ENCODE measurements at places on chromosomes 2 and 18.

- no peak for DNase-seq
Measured at GRCh38 chr2:173817582-173817981, 147.6 kb downstream of the SP3 start.

- no peak for DNase-seq
Measured at GRCh38 chr2:181948227-181948626, 37.4 kb upstream of the PPP1R1C start.

DNA sequence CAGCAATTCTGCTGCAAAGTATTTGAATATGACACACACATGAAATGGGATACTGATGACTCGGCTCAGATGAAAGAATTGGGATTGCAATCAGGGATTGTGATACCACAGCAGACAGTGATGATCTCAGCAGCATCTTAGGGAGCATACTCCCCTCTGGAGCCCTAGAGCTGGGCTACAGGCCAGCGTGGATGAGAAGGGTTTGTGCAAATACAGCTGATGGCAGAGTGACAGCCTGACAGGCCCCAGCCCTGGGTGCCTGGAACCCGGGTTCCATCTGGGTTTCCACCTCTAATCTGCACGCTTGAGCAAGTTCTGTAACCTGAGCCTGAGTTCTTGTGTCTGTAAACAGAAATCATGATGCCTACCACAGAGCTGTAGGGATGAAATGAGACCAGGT is 418.0 kb downstream of the LRATD1 start:
- peak; percentile 25 for DNase-seq

GRCh38 chr2:71299507-71299906 is 32.1 kb upstream of the ZNF638 start:
- no peak for DNase-seq

- no peak for DNase-seq
Measured at GRCh38 chr2:15383695-15384350, 177.3 kb downstream of the NBAS start.

DNA sequence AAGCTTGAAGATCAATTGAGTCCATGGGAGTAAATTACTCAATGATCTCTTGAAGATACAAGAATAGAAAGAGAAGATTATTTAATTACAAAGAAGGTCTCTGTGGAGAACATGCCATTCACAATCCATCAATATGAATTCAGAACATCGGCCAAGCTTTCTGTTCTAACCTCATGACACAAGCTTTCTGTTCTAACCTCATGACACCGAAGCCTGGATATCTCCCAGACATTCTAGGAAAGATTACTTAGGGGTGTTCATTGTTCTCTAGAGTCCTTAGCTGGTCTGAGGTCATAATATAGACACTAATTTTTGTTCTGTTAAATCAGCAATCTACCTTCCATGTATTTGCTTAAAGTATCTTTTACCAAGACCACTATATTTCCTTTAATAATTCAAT is 95.5 kb downstream of the RDH14 start:
- DNase-seq = no peak

DNA sequence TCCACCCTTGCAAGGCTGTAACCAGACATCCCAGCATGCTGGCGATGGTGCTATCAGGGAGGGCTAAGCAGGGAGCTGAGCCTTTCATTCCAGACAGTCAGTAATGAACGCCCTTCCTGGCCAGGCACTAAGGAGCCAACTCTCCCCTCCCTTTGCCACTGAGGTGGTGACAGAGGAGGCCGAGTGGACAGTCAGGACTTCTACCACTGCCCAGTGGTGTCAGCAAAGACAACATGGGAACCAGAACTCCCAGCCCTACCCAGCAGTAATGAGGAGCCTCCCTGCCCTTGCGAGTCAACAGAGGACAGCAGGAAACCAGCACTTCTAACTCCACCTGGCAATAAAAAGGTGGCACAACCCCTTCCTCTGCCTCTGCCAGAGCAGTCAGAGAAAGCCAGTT is 68.6 kb downstream of the ZAP70 start:
- DNase-seq = no peak

DNA sequence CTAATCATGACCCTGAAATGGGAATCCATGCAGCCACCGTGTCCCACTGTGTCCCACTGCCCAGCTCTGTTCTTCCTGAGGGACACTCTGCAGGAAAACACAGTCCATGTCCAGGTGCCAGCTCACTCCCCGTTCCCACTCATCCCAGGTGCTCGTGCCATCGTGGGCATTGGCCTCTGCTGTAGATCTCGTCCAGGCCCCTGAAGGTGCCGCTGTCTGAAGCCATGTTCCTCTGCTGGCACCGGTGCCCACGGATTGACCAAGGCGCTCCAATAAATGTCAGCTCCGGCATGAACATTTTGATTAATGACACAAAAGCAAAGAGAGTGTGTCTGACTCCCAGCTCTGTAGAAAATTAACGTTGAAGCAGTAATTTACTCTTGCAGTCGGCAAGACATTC is 280.1 kb upstream of the SALL3 start:
- DNase-seq = no peak
